Stimulated activated CD4-positive, alpha-beta T cell treated with anti-CD3 and anti-CD28 coated beads, Interleukin-1b, Interleukin-23, amount 100 ng/mL, for 4 hours (primary cell): ENCODE measurements at places on chromosomes 11 and 22.
A peak's percentile ranks its signal among the peaks of the same experiment; 100 is the strongest.

- DNase-seq = no peak
These were observed 68.9 kb upstream of the POU2AF2 start for GRCh38 chr11:111176603-111177002.

DNA sequence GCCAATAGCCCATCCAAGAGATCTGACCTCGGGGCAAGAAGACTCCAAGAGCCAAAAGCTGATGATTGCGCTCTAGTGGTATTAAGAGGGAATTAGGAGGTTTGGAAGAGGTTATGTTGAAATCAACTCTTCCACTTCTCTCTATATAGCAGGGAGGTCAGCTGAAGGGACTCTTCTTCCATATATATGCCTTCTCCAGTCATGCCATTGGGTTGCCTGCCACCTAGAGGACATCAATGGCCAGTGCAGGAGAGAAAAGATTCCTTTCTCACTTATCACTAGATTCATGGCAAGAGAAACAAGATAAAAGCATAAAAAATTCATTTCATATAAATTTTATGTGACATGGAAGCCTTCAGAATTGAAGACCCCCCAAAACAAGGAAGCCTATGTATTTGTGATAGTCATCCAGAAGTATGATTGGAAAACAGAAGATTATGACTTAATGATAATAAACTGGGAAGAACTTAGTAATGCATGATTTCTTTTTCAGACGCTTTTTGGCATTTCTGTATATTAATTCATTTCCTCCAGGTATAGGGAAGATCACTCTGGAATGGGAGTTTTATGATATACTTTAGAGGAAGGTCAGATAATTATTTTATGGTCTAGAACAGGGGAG, 435.1 kb upstream of the DDI1 start:
- no peak for DNase-seq

DNA sequence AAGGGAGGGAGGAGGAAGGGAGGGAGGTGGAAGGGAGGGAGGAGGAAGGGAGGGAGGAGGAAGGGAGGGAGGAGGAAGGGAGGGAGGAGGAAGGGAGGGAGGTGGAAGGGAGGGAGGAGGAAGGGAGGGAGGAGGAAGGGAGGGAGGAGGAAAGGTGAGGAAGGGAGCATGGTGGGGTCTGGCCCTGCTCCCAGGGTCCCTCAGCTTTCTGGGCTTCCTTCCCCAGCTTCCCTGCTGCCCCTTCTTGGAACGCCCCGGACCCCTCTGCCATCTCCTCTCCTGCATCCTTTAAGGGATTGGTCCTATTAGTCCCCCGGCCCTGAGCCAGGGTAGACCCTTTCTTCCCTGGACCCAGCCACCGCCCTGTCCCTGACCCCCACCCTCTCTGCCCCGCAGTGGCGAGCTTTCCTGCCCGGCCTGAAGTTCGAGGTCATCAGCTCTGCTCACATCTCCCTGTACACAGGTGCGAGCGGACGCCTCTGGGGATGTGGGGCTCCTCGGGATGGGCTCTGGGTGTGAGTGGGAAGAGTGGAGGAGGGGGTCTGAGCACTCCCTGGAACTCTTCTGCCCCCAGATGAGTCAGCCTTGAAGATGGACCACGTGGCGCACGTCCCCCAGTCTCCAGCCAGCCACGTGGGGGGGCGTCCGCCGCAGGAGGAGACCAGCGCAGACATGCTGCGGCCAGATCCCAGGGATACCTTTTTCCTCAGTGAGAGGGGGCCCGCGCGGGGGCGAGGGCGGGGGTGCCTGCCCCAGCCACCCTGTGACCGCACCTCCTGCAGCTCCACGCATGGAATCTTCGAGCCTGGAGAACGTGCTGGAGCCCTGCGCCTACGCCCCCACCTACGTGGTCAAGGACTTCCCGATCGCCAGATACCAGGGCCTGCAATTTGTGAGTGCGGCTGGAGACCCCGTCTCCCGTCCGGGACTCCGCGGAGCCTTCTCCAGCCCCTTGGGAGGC, 6.0 kb downstream of the B4GALNT4 start:
- no peak for DNase-seq

DNA sequence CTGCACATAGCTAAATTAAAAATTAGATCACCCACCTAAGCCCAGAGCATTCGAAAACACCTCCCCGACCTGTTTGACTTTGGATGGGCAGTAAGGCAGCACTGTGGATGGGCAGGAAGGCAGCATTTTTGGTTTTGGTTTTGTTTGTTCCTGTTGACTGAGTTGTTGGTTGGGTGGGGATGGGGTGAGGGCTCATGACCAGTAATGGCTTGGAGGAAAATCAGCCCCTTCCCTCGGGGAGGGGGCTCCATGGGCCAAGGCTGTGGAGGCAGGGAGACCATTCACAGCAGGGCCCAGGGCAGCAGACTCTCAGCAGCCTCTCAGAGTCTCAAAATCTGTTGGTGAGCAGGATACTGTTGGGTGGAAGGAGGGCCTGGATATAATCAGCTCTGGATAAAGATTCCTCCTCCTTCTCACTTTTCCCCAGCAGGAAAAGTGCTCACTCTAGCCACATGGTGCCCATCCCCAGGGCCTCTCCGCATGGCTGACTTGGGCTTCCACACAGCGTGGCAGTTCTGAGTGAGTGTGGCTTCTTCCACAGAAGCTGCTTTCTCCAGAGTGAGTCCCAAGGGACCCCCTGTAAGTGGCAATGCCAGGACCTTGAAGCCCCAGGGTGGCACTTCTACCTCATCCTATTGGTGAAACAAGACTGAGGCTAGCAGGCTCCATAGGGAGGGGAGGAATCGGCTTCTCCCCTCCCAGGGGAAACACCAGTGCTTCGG, 1491.2 kb downstream of the BRD1 start:
- no peak for DNase-seq

DNA sequence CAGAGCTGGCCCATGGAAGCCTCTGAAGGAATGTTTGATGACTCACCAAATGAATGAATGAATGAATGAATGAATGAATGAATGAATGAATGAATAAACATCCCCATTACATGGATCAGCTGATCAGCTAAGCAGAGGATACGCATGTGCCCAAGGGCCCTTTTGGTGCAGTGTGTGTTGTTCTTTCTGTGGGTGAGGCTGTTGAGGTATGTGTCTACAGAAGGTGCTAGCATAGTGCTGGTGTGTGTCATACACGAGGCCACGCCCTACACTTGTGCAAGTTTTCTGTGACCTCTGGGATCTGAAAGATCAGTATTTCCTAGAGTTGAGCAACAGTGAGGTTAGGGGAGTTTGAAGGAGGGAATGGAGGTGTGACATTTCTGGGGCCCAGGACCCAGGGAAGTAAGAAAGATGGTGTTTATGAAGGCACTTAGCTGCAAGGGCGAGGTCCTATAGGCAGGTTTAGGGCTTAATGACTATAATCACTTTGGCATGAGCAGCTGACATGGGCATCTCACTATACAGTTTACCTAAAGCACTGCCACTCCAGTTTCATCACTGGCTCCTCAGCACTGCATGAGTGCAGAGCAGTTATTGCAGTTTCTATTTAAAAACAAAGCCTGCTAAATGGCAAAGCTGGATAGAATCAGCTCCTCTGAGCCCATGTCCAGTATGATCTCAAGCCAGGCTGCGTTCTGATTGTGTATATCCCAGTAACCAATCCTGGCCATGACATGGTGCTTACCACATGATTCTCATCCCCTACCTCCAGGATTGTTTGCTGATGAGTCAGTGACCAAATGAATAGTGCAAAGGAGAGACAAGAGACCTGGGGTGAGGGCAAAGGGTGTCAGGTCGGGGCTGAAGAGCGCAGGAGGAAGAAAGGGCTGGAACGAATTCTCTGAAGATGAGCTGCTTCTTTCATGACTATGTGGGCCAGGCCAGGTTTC, 36.4 kb upstream of the E2F8 start:
- DNase-seq = no peak

DNA sequence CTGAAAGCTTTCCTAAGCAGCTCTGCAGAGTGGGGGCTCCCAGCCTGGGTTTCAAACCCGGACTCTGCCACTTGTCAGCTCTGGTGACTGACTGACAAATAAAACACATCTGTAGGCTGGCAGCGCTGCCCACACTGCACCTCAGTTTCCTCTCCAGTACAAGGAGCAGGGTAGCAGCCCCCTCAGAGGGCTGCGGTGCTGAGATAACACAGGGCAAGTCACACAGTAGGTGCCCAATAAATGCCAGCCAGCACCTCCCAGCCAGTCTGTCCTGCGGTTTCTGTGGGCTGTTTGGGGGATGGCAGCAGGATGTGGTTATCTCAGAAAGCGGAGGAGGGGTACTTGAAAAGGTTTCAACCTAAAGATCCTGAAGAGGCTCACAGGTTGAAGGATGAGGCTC, 1.5 kb downstream of the SYT12 start:
- DNase-seq = peak; percentile 49

- DNase-seq = no peak
These were observed 1.1 kb downstream of the ST13 start for GRCh38 chr22:40855071-40855978.

DNA sequence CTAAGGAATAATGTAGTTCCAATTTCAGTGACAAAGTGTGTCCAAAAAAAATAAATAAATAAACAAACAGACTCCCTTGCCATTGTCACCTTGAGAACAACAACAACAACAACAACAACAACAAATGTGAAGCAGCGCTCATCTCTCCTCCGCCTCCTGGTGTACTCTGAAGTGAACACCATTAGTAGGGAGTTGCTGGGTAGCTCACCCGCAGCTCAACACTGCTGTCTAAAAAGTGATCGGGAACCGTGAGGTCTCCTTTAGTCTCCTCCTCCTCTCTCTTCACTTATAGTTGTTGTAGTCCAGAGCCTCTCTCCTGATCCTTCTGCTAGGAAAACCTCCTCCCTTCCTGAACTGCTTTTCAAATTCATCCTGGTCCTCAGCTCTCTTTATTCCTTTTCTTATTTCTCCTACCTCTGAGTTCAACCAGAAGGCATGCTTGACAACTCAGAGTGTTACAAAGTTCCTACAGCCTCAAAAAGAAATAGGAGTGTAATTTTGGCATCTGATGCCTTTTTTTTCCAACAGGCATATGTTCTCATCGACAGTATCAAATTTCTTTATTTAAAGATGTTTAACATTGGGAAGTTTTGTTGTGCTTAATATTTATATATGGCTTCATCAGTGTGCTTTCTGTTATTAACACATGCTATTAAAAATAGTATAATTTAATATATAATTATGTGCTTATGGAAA, 215.1 kb downstream of the PGR start:
- no peak for DNase-seq

DNA sequence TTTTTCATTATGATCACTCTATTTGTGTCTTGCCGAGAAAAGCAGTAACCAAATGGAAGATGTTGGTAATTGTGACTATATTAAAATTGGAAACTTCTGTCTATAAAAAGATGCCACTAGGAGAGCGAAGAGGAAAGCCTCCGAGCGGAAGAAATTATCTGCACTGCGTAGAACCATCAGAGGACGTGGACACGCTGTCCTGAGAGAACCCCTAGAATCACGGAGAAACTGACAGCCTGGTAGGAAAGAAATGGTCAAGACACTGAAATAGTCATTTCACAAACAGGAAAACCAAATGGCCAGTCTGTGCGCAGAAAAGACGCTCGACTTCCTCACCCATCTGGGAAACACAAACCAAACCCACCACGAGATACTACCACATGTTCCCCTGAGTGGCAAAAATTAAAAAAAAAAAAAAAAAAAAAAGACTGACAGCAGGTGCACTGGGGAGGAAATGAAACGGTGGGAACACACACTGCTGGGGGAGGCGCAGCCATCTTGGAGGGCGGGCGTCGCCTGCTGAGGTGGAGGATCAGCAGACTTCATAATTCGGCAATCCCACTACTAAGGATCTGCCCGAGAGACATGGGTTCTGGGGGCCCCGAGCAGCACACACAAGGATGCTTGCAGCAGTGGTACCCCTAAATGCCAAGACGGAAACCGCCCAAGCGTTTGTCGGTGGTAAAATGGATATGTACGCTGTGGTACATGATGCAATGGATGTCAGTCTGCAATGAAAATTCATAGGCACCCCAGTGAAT, 21.3 kb downstream of the IFITM10 start:
- no peak for DNase-seq

- DNase-seq = no peak
These were observed 61.0 kb downstream of the TNRC6B start for GRCh38 chr22:40238425-40239344.

DNA sequence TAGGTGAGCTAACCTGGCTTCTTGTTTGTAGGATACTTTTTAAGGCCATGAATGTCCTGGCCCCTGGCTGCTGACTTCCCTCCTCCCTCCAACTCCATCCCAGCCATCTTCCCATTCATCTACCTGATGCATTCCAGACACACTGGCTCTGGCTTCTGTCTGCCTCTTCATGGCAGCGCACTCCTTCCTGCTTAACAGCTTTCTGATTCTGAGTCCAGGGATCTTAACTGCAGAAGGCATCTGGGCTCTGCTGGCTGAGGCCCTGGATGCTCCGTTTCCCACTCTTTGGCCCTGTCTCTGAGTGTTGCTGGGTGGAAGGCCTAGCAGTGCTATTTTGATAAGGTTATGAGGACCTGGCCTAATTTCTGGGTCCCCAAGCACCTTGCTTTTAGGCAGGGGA, 1.8 kb upstream of the THY1 start:
- DNase-seq = no peak

DNA sequence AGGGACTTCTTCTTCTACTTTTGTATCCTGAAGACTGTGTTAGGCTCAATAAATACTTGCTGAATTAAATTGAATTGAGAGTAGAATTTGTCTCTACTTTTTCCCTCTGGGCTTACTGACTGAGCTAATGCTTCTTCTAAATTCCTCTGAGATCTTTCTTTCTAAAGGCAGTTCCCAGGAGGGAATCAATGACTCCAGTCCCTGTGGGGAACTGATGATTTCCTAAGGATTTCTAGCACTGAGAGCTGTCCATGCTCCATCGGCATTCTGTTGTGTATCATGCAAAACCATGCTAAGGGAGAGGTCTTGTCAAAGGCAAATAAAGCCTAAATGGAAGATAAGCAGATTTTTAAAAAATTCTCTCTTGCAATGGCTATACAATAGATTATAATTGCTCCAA, 148.8 kb upstream of the KIRREL3 start:
- no peak for DNase-seq

- DNase-seq = no peak
These were observed 23.4 kb upstream of the CLMP start for GRCh38 chr11:123218451-123218850.

DNA sequence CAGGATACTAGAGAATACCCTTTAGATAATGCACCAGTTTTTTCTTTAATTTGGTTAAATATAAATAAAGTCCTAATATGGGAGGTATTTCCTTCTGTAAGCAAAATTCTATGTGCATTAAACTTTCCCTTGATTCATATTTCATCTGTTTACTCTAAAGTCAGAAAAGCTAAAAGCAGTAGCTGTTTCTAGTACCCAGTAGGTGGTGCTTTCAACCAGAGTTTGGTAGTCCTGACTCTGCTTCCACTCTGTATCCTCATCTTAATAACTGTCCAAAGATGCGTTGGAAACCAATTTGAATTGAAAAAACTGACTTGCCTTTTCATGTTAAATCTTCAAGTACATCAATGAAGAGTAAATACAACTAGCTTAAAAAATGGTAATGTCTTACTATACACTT, 1065.2 kb downstream of the JRKL start:
- DNase-seq = no peak

DNA sequence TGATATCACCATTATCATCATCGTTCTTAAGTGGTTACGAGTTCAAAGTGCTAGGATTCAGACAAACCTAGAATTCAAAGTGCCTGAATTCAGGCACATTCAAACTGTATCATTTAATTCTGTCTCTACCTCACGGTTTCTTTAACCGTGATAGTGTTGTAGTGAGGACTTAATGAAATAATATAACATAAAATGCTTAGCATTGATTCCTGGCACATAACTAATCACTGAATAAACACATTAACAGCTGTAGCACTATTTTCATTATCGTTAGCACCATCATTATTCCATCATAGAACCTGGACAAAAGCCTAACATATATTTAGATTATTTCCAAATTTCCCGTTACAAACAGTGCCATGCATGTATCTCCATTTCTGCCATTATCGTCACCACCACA, 102.0 kb downstream of the WNT11 start:
- no peak for DNase-seq
